ENCODE measurements at places on chromosomes 7 and 10.

GRCh38 chr10:78802866-78803265 is 265.9 kb upstream of the ZMIZ1 start:
- DNase-seq: no peak

DNA sequence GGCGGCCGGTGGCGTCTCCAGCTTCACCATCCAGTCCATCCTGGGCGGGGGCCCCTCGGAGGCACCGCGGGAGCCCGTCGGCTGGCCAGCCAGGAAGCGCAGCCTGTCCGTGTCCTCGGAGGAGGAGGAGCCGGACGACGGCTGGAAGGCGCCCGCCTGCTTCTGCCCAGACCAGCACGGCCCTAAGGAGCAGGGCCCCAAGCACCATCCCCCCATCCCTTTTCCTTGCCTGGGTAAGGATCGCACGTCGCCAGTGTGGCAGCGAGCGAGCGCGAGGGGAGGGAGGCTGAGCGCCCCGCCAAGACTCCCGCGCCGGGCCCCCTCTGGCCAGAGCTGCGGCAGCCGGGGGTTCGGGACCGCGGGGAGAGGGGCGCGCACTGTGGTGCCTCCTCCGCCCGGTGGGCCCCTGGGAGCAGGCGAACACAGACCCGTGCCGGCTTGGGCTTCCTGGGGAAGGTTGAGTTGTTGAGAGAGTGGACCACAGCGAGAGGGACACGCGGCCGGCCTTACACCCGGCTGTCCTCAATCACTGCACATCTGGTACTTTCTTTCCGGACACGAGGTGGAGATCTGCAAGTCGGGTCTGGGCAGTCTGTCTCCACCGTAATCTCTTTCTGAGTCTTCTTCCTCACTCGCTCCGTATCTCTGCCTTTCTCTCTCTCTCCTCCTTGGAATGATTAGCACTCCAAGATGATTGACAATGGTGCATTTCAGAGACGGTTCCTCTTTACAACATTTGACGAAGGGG is 652 bp downstream of the HMX2 start:
- no peak for DNase-seq

DNA sequence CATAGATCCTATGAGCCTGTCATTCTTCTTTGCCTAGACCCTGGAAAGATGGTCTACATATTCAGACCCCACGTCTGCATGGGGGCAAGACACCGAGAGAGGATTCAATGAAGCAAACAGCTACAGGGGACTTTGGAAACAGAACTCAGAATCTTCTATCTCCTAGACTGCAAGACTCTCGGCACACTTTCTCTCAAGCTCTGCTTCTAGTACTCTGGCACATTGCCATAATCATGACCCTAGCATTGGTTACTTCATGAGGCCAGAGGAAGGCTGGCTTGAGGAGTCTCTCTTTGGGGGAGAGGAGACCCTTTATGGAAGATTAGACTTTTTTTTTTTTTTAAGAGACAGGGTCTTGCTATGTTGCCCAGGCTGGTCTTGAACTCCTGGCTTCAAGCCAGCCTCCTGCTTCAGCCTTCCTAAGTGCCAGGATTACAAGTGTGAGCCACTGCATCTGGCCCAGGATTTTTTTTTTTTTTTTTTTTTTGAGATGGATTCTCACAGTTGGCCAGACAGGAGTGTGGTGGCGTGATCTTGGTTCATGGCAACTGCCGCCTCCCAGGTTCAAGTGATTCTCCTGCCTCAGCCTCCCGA is 20.7 kb downstream of the CCDC3 start:
- no peak for DNase-seq

DNA sequence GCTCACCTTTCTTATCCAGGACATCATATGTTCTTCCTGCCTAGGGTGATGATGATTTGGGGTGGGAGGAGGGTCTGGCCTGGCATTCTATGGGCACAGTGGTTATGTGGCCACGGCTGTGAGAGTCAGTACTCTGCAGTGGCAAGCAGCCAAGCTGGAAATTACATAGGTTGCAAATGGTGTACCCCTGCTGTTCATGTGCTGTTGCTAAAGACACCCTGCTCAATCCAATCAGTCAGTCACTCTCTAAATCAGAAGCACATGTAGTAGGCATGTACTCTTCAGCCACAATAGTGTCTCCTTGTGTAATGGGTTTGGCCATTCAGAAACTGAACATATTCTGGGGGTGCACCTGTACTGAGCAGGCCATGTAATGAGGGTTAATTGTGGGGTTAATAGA is 449.1 kb upstream of the ANKRD30A start:
- DNase-seq: no peak

DNA sequence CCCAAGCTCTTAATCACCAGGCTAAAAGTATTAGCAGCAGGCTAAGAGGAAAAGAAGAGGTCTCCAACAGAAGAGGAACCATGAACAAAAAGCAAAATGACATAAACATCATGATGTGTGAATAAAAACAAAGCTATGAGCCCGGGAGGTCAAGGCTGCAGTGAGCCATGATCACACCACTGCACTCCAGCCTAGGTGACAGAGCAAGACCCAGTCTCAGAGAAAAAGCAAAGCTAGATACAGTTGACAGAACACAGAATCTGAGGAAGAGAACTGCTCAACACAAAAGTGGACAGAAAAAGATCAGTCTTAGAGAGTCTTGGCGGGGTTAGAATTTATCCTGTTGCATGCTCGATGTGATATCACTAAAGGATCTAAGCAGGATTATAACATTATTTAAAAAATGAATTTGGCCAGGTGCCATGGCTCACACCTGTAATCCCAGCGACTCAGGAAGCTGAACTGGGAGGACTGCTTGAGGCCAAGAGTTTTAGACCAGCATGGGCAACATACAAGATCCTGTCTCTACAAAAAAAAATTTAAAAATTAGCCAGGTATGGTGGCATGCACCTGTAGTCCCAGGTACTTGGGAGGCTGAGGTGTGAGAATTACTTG is 37.5 kb downstream of the NT5C2 start:
- no peak for DNase-seq

DNA sequence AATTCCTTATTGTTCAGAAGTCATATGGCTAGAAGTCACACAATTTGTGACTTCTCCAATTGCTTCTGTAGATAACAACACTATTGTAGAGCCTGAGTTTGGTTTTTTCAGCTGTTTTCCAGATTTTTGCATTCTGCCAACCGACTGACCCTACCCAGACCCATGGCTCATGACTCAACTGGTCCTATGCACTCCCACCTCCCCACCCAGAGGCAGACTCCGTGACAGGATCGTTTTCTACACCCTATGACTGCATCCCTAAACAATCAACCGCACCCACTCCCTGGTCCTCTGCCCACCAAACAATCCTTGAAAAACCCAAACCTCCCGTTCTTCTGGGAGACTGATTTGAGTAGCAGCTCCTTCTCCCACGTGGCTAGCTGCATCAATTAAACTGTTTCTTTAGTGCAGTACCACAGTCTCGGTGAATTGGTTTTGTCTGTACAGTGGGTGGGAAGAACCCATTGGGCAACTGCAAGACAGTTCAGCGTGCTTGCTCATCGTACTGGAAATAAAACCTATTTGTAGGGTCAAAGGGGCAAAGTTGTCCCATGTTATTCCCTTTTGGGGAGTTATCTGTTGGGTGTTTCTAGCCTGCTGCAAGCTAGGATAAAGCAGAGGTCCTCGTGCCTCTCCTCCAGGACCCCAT is 150.3 kb upstream of the FAM20C start:
- DNase-seq: no peak

Measured in stimulated activated naive CD4-positive, alpha-beta T cell treated with Interleukin-2 at 50 U/mL for 16 hours (primary cell).